ENCODE measurements at places on chromosomes 7 and 10. TPM values are rescaled to one million over a fixed set of nuclear protein-coding genes. Genes with fewer than 3 reads are reported as not detected.

Gene WDR86
- 1.0 TPM for total RNA-seq

DNA sequence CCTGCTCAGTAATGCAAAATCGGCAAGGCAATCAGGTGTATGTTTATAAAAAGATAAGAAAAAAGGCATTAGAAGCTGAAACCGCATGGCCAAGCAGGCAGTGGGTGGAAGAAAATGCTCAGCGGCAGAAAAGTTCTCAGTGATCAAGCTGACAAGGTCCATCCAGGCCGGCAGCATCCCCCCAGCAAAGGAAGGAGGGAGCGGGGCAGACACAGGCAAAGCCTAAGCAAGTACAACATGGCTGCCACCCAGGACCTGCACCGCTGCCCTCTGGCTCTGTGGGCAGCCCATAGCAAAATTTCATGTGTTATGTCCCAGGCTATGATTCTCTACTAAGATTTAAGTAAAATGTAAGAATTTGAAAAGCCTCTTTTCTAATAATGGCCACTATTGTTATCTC lies 45.4 kb downstream of the MRPS24 start:
- H3K27me3 ChIP-seq = peaks cover 5% of the 10 kb centered on the region
- no peak overlapping the region for H3K27ac ChIP-seq
- H3K4me1 ChIP-seq = no peaks in the 10 kb centered on the region
- DNase-seq = no peak
- H3K36me3 ChIP-seq = no peaks in the 10 kb centered on the region

DNA sequence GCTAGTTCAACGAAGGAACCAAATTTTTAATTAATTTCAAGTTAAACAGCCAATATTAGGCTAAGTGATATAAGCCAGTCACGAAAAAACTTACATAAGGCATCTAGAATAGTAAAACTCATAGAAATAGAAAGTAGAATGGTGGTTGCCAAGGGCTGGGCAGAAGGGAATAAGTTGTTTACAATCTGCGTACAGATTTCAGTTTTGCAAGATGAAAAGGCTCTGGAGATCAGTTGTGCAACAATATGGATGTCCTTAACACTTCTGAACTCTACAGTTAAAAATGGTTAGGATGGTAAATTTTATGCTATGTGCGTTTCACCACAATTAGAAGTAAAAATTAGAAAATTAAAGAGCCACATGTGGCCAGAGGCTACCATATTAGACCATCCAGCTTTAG lies 13.3 kb downstream of the SCRN1 start:
- H3K36me3 ChIP-seq = peaks cover 18% of the 10 kb centered on the region
- H3K27ac ChIP-seq = no peak overlapping the region
- no peak overlapping the region for H3K4me3 ChIP-seq
- H3K4me1 ChIP-seq = no peaks in the 10 kb centered on the region
- no peak for DNase-seq

DNA sequence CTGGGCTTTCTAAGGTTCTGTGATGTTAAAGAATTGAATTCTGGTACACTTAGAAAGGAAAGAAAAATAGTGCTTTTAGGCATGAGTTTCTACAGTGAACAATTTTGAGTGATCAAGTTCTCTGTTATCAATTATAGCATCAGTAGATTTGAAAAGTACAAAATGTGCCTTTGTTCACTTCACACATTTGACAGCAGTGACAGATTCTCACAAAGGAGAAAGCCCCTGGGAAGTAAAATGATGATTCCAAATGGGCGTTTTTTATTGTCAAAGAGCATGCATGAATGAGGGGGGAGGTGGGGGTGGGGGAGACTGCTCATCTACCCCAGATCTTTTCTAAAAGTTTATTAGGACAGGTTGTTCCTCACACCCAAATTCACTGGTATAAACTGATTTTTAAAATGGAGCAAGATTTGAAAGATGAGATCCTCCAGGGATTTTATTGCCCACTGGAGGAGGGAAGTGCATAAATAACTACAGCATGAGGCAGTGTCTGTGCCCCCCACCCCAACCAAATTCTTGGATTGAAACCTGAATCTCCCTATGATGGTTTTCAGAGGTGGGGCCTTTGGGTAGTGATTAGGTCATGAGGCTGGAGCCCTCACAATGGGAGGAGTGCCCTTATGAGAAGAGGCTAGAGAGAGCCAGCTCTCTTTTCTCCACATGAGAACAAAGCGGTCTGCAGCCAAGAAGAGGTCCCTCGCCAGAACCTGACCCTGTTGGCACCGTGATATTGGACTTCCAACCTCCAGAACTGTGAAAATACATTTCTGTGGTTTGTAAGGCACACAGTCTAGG lies 79.5 kb downstream of the AOAH start:
- H3K36me3 ChIP-seq = no peaks in the 10 kb centered on the region
- DNase-seq = peak; percentile 62
- H3K4me1 ChIP-seq = peaks cover 8% of the 10 kb centered on the region
- no peak overlapping the region for H3K27ac ChIP-seq
- no peak overlapping the region for H3K4me3 ChIP-seq
- no peaks in the 10 kb centered on the region for H3K27me3 ChIP-seq

- no peak overlapping the region for H3K4me3 ChIP-seq
- H3K27ac ChIP-seq = no peak overlapping the region
- no peak for DNase-seq
- no peaks in the 10 kb centered on the region for H3K27me3 ChIP-seq
- no peaks in the 10 kb centered on the region for H3K36me3 ChIP-seq
These were observed 576.6 kb upstream of the SORCS1 start for GRCh38 chr10:107740962-107741690.

- H3K4me1 ChIP-seq = no peaks in the 10 kb centered on the region
- no peak overlapping the region for H3K27ac ChIP-seq
- DNase-seq = peak; percentile 21
- no peaks in the 10 kb centered on the region for H3K36me3 ChIP-seq
- H3K4me3 ChIP-seq = peak overlapping the region; percentile 26
- peaks cover 12% of the 10 kb centered on the region for H3K27me3 ChIP-seq
These were observed 25.2 kb upstream of the VAX1 start for GRCh38 chr10:117163061-117163953.

Measured in SJCRH30 (cell line).